A549 treated with Mapracorat at 1 μM for 4 hours (cell line): ENCODE measurements at places on chromosomes 2 and 18. TPM values are rescaled to one million over a fixed set of nuclear protein-coding genes. Genes with fewer than 3 reads are reported as not detected.

Gene NEDD4L
- 30.9 to 37.9 TPM (median 33.7 TPM) in 5 replicates for total RNA-seq

Gene CYP27C1
- 2.4 to 4.8 TPM (median 3.8 TPM) in 5 replicates for total RNA-seq

Gene DYNAP
- not detected in 5 replicates for total RNA-seq

Gene CDH7
- 0.05 TPM in 1 of 5 replicates, not detected in the others for total RNA-seq

Gene TUBA3E
- total RNA-seq, result 2.4 to 3.8 TPM (median 3.3 TPM) in 5 replicates

Gene TRABD2A
- total RNA-seq, result 10.3 to 14.7 TPM (median 12.5 TPM) in 5 replicates

Gene POTEI
- total RNA-seq, result not detected in 5 replicates

Gene LGALSL
- total RNA-seq, result 7.7 to 12.8 TPM (median 9.9 TPM) in 5 replicates

Gene ABCG5
- total RNA-seq, result not detected in 5 replicates

Gene CD226
- total RNA-seq, result 0.08 to 0.29 TPM (median 0.16 TPM) in 4 of 5 replicates, not detected in the other

Gene KIDINS220
- 15.7 to 21.1 TPM (median 19.3 TPM) in 5 replicates for total RNA-seq

Gene HTR2B
- 0.09 TPM in 1 of 5 replicates, not detected in the others for total RNA-seq

Gene FMNL2
- 24.5 to 30.9 TPM (median 28.6 TPM) in 5 replicates for total RNA-seq

Gene IL1F10
- not detected in 5 replicates for total RNA-seq

Gene ZC3H6
- total RNA-seq, result 0.24 to 0.69 TPM (median 0.44 TPM) in 5 replicates

Gene RALBP1
- 26.5 to 31.4 TPM (median 29.3 TPM) in 5 replicates for total RNA-seq
